Lung microvascular endothelial cell (primary cell): ENCODE measurements at places on chromosomes 6 and 20.

DNA sequence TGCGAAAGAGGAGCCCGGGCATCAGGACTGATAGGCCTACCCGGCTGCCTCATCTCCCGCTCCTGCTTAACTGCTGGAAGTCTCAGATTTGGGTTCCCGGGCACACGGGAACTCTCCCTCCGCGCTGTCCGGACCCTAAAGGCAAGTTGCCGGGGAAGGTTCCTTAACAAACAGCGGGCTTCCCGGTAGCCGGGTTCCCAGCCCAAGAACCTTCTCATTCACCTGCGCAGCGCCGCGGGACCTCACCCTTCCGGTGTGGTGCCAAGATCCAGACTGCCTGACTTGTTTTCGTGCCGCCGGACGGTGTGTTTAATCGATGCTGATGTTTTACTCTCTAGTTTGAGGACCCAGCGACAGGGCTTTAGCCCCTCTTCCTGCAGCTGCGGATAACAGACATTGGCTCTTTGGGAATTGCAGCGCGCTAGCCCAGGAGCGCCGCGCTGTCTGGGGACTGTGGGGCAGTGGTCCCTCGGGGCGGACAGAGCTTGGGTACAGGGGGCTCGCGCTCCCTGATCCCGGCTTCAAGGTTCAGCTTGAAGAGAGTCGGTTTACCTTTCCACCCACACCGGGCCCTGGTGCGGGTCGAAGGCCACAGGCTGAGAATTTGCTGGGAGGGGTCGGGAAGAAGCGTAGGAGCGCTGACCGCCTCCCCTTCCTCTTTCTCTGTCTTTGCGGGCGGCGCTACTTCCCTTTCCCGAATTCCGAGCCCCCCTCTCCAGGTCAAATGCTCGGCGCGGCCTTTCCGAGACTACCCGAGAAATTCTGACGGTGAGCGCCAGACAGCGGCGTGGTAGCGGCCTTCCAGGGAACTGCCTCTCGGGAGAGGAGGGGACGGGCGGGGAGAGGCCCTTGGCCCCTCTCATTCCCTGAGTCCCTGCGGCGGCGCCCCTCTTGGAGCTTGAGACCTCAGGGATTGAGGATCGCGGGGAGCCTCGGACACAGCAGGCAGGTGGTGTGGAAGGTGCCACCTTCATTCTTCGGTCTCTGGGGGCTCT lies 17.2 kb downstream of the ABT1 start:
- no peak for DNase-seq

DNA sequence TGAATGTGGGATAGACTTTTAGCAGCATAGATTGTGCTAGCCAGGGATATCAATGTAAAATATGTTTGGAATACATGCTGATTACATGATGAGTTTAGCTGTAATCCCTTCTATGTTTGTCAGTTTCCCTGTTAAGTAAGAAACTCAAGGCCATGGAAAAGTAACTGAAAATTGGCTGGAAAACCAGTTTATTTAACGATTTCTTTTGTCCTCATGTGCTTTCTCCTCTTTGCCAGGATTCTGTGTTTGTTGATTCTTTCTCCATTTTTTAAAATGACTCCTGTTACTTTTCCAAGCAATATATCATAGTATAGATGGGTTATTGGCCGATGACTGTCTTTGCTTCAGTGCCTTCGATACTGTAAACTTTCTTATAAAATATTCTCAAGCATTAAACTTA lies 87.5 kb downstream of the SAMD5 start:
- DNase-seq, result no peak

DNA sequence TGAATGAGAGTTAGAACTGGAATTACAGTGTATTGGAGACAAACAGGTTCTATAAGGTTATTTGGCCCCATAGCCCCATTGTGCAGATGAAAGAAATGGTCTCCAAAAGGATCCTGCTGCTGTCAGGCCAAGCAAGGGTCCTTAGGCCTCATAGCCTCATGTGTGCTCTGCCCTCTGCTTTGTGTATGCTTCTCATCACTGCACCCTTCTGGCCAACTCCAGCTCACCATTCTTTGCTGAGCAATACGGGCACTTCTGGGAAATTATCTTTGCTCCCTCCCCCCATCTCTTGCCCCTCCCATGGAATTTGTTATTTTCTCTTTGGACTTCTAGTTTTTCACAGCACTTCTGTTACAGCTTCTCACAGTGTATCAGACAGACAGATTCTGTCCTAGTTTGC lies 298.8 kb downstream of the FOXA2 start:
- DNase-seq, result no peak

DNA sequence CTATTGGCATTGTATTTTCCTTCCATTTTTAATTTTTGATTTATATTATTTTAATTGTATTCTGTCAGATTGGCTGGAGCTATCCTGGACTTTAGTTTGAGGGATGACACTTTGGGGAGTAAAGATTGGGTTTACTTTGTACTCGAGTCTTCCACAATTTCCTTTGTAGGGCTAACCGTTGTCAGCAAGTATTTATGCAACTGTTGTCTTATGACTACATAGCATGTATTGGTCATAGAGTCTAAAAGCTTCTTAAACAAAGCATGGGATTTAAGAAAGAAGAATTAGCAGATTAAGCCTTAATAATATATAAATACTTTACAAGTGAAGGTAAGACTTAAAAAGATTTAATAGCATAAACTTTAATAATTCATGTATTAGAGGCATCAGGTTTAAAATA lies 19.6 kb downstream of the FARS2 start:
- no peak for DNase-seq

- DNase-seq, result no peak
Measured at GRCh38 chr6:12265791-12266190, 24.4 kb upstream of the EDN1 start.

DNA sequence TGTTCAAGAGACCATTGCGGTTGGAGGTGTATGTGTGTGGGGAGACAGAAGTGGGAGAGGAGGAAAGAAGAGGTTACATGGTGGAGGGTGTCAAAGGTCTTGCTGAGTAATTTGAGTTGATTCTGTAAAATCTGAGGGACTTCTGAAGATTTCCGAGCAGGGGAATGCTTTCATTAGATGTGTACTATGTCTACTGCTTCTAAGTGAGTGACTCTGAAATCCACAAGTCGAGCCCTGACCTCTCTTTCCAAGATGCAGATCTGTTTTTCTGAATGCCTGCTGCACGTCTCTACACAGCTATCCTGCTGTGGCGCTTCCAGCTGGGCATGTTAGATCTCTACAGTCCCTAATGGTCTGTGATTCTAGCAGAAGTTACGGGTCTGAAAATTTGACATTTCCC lies 209.8 kb downstream of the ATXN1 start:
- DNase-seq, result no peak

GRCh38 chr20:17959257-17959627 lies 9.4 kb downstream of the SNX5 start:
- no peak for DNase-seq

DNA sequence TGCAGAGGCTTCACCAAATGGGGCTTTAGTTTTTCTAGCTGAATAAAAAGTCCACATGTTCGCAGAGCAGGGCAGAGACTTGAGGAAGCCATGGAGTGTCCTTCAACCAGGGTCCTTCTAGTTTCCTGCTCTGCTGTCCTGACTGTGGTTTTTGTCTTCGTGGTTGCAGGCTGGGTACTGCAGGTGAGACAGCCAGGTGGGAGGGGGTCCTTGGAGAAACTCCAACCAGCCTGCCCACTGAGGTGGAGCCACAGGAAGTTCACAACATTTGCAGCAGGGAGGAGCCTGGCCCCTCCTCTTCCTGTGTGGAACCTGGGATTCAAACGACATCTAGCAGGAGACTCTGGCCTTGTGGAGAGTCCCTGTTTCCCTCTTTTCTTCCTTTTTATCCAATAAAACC lies 68.8 kb upstream of the MYLIP start:
- no peak for DNase-seq

GRCh38 chr6:20411953-20412681 lies 10.4 kb downstream of the E2F3 start:
- no peak for DNase-seq

DNA sequence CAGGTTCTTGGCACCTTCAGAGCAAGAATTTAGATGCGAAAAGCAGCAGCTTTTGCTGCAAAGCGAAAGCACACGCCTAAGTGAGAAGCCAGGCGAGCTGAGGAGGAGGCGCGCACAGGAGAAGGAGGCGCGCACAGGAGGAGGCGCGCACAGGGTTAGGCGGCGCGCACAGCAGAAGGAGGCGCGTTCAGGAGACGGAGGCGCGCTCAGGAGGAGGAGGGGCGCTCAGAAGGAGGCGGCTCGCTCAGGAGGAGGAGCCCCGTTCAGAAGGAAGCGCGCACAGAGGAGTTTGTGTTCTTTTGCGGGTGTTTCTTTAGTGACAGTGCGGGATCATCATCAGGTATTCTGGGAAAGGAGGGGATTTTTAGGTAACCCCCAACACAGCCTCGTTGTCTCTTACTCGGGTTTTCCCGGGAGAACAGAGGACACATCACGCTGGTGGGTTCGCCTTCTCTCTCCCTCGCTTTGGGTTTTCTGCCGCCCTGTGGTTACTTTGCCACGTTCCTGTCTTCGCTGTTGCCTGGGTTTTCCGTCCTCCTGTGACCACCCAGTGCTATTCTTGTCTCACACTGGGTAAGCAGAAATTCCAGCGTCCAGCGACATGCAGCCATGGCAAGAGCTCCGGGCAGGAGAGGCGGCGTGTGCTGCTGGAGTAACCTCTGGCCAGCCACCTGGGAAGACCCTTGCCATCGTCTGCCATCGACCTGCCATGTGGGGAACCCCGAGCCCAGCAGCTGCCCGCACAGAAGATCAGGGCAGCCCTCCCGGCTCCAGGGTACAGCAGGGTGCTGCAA lies 47.0 kb downstream of the WDR27 start:
- peak; percentile 86 for DNase-seq

GRCh38 chr6:11188161-11188915 lies 44.1 kb downstream of the NEDD9 start:
- DNase-seq, result no peak

DNA sequence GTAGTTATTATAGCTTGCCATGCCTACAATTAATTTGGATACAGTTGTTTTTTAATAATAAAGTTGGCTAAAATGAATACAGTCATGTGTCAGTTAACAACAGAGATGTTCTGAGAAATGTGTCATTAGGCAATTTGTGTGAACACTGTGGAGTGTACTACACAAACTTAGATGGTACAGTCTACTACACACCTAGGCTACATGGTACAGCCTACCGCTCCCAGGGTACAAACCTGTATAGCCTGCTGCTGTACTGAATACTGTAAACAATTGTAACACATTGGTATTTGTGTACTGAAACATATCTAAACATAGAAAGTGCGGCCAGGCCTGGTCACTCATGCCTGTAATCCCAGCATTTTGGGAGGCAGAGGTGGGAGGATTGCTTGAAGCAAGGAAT lies 50.2 kb downstream of the MYLIP start:
- no peak for DNase-seq

- DNase-seq, result peak; percentile 8
Measured at GRCh38 chr6:90256698-90257485, 39.8 kb downstream of the BACH2 start.

- no peak for DNase-seq
Measured at GRCh38 chr6:168574075-168574698, 133.2 kb downstream of the SMOC2 start.

GRCh38 chr6:122069932-122070331 lies 329.5 kb upstream of the HSF2 start:
- no peak for DNase-seq

GRCh38 chr20:18403269-18403668 lies 63.6 kb downstream of the DZANK1 start:
- no peak for DNase-seq

DNA sequence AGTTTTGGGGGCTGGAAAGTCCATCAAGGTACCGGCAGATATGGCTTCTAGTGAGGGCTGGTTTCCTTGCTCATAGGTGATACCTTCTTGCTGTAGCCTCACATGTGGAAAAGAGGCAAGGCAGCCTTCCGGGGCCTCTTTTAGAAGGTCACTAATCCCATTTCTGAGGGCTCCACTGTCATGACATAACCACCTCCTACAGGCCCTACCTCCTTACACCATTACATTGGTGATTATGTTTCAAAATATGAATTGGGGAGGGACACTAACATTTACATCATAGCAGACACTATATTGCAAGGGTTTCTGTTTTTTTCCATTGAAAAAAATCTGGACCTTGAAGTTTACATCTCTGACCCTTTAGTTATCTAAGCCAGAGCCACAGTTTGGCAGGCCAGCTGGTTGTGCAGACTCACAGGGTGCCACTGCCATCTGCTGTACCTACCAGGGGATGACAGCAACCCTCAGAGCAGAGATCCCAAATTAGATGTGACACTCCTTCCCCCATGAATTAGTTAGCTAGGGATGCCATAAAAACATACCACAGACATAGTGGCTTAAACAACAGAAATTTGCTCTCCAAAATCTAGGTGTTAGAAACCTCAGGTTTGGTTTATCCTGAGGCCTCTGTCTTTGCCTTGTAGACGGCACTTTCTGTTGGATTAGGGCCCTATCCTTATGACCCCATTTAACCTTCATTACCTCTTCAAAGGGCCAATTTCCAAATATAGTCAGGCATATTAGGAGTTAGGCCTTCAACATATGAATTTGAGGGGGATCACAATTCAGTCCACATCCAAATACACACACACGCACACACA lies 166.4 kb upstream of the RNF217 start:
- DNase-seq, result peak; percentile 0

DNA sequence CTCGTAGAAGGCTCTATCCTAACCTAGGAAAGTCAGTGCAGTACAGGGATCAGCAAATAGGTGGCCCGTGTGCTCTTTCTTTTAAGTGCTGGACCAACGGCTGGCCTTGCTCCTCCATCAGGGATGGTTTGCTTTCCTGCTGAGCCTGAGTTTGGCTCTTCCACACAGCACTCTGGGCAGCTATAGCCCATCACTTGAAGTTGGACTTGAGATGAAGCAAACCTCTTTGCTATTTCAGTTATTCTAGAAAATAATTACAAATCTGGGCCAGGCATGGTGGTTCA lies 66.9 kb upstream of the KCNK16 start:
- DNase-seq, result peak; percentile 28

DNA sequence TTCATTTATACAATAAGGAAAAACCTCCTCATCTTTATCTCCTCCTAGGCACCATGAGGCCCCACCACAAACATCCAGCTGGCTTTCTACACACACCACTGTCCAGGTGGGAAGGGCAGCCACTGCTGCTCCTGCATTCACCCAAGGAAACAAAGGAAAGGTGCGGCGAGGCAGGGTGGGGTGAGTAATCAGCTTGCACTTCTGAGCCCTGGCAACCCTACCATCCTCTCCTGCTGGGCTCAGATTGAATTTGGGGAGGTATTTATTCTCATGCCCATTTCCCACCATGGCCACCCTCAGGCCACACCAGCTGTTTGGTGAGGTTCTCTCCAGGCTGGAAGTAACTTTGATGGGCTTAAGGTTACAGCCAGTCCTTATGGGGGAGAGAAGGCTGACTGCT lies 31.2 kb upstream of the SPDEF start:
- no peak for DNase-seq

DNA sequence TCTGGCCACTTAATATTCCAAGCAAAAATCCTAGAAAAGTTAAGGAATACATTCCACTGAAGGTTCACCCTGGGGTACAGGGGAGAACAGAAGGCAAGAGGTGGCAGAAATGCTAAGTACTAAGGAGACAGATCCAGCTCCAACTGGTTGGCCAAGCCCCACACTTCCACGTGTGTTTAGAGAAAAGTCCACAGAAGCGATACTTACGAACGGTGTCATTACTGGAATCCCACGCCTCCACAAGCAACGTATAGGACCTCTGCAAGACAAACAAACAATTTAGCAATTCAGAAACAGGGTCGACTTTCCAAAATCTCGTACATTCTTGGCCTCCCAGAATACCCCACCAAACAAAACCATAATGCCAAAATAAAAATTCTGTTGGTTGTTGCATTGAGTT lies 10.0 kb downstream of the JAG1 start:
- no peak for DNase-seq
